ENCODE measurements at places on chromosomes 11 and 22.

DNA sequence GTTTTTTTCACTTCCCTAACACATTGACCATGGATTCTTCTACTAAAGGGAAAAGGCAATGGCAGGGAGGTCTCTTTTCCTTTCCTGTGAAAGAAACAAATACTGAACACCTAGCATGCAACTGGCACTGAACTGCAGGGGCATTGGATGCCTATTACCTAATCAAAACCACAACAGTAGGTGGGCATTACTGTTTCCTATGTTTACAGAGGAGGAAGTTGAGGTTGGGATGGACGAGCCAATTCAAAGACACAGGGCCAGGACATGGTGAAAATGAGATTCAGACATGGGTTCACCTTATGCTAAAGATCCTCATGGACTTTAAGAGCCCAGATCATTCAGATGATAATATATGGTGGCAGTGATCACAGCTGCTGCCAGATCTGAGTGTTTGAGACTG is 407.0 kb downstream of the MIAT start:
- DNase-seq, result no peak

DNA sequence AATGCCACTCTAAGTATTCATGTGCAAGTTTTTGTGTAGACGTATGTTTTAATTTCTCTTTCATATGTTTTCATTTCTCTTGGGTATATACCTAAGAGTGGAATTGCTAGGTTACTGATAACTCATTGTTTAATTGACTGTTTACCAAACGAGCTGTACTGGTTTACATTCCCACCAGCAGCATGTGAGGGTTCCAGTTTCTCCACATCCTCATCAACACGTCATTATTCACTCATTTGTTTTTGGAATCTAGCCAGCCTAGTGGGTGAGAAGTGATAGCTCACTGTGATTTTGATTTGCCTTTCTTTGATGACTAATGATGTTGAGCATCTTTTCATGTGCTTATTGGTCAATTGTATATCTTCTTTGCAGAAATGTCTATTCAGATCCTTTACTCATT is 4.0 kb downstream of the ANKRD13D start:
- DNase-seq, result peak; percentile 83

DNA sequence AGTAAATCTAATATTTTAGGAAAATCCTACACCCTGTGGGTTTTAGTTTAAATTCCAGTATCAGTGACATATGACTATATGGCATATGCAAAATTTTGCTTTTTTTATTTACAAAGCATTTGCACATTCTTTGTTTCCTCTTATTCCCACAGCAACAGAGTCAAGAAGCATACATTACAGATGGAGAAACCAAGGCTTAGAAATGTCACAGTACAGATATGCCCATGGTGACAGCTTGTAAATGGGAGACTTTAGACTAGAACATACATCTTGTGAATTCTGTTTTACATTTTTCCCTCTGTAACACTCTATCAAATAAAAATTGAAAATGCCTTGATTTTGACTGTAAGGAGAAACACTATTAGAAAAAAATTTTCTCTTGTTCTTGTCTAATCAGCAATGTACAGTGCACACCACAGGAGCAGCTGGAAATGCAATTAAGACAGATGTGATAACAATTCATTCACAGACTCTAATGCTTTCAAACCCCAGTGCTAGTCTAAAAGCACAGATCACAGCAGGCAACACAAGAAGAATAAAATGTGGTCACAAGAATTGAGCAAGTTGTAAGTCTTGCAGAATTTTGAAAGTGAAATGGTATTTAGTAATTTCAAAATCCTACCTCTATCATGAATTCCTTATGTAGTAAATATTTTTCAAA is 375.9 kb downstream of the LUZP2 start:
- DNase-seq, result no peak

DNA sequence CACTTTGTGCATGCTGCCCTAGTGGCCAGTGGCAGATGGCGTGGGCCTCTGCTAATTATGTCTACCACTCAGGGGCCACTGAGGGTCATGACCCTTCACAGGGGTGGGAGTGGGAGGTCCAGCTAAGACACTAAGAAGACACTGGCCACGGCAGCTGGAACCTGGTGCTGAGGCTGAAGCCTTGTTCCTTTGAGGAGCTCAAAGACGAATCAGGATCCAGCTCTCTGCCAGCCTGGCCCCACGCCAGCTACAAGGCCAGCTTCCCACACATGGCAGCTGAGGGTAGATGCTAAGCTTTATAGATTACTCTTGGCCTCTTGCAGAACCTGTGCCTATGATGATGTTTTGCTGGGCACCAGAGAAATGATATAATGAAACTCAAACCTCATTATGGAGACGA is 226.3 kb downstream of the DSCAML1 start:
- DNase-seq, result no peak

- no peak for DNase-seq
Measured at GRCh38 chr22:49658902-49659280, 168.8 kb downstream of the BRD1 start.

DNA sequence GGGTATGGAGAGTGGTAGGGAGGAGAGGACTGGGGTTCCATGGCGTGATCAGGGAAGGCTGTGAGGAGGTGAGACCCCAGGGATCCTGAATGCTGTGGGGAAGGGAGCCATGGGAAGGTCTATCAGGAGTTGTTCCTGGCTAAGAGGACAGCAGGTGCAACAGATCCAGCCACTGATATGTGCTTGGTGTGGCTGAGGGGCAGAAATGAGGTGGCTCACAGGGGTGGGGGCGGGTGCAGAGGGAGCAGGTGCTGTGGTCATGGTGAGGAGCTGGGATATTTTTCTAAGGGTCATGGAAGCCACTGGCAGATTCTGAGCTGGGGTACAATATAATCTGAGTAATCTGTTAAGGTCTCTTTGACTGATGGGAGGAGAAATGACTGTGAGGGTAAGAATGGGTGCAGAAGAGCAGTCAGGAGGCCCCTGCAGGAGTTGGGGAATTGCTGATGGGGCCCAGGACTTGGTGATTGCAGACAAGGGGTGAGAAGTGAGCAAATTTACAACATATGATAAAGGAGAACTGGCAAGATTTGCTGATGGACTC is 31.3 kb upstream of the DMC1 start:
- peak; percentile 9 for DNase-seq

DNA sequence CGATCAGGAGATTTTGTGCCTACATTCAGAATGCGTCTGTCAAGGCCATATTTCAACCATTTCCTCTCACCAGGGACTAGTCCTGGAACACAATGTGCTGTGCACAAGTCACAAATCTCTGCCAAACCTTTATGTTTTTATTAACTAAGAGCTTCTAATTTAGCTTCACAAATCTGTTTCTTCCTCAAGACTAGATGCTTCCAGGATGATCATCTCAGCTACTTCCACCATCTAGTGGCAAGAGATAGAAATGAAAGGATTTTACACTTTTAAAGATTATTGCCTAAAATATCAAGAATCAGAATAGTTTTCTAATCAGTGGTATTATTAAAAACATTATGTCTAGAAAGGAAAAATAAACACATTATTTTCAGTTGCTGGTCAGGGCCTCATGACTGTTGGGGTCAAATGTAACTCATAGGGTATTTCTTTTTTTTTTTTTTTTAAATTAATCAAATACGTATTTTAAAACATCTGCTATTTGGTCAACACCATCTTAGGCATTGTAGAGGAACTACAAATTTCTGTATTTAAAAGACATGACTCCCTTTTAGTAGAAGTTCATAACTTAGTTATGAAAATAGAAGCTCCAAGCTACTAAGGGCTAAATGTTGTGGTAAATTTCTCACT is 1102.6 kb downstream of the DLG2 start:
- DNase-seq, result no peak

- DNase-seq, result peak; percentile 82
Measured at GRCh38 chr11:57647960-57648800, 1.5 kb downstream of the YPEL4 start.

DNA sequence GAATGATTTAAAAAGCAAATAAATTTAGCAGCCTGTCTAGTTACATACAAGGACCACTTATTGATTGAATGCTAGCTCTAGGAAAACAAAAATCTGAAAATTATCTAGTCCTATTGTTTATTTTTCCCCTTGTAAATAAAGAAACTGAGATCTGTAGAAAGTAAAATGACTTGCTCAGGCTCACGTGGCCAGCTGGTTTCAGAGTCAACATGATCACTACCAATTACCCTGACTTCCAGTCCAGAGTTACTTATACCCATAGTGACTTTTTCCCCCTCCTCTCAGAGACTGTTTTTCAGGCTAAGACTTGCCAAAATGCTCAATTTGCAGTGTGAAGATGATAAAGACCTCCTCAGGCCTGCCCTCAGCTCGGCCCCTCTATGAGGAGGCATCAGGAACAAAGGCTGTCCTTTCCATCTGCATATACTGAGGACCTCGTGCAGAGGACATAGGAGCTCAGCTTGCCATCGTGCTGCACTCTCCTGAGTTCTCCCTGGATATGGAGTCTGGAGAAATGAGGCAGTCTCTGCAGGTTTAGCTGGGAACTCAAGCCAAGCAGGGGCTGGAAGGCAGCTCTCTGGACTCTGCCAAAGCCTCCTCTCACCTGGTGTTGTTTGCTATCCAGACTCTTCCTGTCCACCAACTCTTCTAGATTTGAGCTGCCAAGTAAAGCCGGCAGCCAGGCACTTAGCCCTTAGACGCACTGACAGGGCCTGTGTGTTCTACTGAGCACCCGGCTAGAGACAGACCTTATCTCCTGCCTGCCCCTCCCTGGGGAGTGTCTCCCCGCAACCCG is 883.3 kb downstream of the NTM start:
- DNase-seq, result no peak

DNA sequence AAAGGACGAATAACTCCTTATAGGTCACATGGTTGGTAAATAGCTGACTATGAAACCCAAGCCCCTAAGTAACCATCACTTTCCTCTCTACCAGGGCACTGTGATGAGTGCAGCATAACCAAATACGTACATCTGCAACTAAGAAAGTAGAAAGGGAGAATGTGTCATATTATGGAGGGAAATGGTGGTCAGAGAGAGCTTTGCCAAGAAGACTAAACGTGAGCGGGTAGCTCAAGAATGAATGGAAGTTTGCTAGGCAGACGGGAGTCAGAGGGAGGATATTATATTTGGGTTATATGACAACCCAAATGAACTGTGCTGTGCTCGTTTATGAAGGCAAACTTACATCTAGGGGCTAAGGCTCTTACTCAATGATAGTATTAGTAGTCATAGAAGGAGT is 537.3 kb downstream of the OPCML start:
- no peak for DNase-seq

DNA sequence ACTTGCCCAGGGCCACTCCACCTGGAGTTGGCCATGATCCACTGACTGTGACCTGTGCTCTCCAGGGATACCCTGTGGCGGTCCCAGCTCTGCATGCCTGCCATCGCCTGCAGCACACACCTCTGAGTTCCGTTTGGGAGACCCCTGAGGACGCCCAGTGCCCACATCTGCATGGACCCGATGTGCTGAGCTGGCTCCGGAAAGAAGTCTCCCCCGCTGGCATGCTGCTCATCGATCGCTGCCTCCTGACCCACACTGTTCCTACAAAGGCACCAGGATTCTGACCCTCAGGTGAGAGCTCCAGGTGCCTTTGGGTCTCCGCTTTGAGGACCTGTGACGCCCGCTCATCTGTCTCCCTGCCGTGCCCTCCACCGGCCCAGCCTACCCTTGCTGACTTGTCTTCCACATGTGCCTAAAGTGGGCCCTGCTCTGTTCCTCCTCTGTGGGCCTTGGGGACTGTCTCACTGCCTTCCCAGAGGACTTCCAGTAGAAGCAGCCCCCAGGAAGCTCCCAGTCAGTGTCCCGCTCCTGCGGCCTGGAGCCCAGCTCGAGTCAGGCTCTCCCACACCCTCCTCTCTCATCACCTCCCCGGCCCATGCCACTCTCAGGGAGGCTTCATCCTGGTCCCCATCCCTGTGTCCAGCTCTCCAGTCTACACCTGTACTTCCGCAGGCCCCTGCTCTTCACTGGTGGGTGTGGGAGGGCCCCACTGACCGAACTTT is 5.9 kb upstream of the SLC25A1 start:
- no peak for DNase-seq

DNA sequence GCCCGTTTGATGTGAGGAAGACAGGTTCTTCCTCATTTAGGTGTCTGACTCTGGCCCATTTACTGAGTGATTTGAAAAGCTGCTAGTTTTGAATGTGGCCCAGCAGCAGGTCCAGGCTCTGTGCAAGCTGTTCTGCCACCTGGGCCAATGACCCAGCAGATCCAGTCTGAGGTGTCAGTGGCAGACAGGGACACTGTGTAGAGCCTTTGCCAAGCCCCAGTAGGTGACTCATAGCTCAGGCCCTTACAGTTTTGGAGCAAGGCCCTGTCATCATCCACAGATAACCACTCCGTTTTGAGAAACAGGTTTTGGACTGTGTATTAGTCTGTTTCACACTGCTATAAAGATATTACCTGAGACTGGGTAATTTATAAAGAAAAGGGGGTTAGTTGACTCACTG is 23.9 kb downstream of the TSPAN32 start:
- no peak for DNase-seq

DNA sequence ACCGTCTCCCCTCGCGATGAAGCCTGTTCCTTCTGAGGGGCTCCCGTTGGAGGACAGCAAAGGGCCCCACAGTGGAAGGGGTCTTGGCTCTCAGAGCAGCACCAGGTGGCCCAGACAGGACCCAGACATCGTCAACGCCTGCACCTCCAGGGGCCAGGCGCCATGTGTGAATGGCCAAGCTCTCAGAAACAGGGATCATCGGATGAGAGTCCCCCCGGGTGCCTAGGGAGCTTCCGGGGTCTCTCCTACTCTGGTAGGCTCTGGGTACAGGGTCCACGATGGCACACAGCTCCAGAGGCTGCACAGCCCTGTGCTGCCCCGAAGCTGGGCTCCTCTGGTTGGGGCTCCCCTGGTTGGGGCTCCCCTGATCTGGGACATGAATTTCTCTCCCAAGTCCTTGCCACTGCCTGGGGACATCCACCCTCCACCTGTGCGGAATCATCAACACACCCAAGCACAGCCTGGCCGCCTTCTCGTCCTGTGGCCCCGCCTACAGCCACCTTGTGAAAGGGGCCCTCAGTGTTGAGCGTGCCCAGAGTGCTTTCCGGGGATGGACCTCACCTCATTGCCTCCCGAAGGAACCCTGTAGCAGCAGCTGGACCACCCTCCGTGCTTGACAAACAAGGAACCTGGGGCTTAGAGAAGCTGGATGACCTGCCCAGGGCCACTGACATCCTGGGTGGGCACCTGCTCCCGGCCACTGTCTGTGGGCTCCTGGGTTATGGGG is 929.0 kb downstream of the BRD1 start:
- DNase-seq, result no peak

DNA sequence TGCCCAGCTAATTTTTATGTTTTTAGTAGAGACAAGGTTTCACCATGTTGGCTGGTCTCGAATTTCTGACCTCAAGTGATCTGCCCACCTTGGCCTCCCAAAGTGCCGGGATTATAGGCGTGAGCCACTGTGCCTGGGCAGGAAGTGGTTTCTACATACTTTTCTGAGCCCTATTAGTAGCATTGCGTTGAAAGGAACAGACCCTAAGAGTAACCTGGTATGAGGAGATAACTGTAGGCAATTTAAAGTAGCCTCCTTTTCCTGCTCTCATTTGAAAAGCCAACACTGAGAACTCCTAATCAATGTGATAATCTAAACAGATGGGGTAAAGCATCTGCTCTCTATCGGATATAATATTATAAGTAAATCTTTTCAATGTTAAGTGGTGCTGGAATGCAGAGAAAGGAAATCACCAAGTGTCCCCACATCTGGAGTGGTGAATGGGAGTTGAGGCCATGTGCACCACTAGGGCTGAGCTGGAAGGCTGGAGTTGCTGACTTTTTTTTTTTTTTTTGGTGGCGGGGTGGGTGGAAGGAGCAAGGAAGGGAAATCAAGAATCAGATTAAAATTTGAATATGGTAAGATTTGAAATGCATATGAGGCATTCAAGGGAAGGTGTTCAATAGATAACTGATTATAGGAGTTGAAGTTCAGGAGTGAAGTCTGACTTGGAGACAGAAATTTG is 20.7 kb downstream of the PDHX start:
- DNase-seq, result no peak
